ENCODE measurements at places on chromosomes 1 and 21. TPM values are rescaled to one million over a fixed set of nuclear protein-coding genes. Genes with fewer than 3 reads are reported as not detected.

DNA sequence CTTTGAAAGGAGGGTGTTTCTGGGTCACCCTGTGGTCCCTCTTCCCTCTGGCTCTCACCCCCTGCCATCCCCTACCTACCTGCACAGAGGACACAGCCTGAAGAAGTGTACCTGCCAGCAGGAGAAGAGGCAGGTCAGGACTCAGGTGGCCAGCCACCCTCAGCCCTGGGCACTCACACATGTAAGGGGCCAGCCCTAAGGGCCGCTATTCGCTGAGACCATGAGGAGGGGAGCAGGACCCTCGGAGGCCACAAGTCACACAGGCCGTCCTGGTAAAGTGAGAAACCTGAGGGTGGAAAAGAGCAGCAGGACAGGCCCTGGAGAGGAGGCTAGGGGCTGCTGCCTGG is 1.2 kb downstream of the ZNF692 start:
- no peak for DNase-seq

DNA sequence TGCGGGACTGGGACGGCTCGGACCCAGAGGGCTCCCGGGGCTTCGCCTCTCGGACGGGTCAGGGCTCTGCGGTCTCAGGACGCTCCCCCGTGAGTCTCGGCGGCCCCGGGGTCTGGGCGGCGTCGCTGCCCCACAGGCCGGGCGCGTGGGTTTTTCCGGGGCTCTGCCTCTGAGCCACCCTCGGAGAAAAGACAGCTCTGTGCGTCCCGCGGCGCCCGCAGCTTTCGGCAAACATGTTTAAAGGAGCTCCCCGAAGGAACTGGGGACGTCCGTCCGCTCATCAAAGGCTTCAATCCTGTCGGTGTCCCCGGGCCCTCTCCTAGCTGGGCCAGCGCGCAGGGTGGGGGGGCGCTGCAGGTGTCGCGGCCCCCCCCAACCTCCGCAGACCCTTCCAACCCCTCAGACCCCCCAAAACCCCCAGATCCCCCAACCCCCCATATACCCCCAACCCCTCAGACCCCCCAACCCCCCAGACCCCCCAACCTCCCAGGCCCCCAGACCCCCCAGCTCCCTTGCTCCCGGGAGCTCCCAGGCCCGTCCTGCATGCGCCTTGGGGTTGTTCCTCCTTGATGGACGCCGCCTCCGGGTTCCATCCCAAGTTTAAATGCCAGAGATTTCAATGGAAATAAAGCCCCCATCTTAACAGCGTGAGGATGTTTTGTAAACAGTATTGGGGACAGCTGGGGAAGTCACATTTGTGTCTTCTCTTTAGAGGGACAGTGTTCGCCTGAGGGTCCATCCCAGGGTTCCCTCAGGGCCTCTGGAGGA is 996 bp upstream of the C1orf159 start:
- DNase-seq, result no peak

DNA sequence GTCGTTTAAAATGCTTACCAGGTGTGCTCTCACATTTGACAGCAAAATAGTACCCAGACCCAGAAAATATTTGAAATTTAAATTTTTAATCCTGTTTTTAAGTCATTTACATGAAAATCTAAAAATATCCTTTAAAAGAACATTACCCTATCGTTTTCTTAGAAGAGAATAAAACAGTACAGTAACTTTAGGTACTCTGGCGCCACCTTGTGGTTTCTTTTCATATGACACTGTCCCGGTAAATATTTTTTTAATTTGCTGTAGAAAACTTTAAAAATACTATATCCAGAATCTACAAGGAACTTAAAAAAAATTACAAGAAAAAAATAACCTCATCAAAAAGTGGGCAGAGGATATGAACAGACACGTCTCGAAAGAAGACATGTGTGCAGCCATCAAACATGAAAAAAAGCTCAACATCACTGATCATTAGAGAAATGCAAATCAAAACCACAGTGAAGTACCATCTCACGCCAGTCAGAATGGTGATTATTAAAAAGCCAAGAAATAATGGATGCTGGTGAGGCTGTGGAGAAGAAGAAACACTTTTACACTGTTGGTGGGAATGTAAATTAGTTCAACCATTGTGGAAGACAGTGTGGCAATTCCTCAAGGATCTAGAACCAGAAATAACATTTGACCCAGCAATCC is 129.2 kb downstream of the RGS21 start:
- DNase-seq, result no peak

Gene SLC44A3
- 2.7 TPM for total RNA-seq

Gene C1orf87
- not detected for total RNA-seq
